Left renal pelvis (tissue), 4 donors: ENCODE measurements at places on chromosomes 16 and 17. TPM values are rescaled to one million over a fixed set of nuclear protein-coding genes. Genes with fewer than 3 reads are reported as not detected.
A peak's percentile ranks its signal among the peaks of the same experiment; 100 is the strongest.

The TLCD1 gene
- 18.8 TPM for polyA plus RNA-seq

The ETV4 gene
- 55.4 TPM for polyA plus RNA-seq

The PRSS22 gene
- 7.6 TPM for polyA plus RNA-seq

The BAIAP3 gene
- polyA plus RNA-seq, result 5.1 TPM

The CHD9NB gene
- 10.4 TPM for polyA plus RNA-seq

The MAP2K6 gene
- 20.0 TPM for polyA plus RNA-seq

The PDILT gene
- not detected for polyA plus RNA-seq

The CD300E gene
- polyA plus RNA-seq, result 0.48 TPM

The TBC1D3E gene
- not detected for polyA plus RNA-seq

DNA sequence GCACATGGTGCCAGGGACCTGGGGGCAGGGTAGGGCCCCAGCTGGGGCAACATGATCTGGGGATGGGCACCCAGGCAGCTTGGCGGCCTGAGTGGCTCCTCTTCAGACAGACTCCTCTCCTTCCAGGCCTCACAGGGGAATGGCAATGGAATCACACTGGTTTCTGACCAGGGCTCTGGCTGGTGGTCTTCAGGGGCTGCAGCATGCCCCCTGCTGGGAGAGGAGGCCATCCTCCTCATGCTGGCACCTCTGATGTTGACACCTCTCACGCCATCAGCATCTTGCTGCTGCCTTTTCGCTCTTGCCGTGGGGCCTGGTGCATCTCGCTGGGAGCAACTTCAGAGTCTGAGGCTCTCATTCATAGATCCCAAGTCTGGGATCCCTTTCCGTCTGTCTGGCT, 11.2 kb upstream of the GFOD2 start:
- DNase-seq, result no peak

DNA sequence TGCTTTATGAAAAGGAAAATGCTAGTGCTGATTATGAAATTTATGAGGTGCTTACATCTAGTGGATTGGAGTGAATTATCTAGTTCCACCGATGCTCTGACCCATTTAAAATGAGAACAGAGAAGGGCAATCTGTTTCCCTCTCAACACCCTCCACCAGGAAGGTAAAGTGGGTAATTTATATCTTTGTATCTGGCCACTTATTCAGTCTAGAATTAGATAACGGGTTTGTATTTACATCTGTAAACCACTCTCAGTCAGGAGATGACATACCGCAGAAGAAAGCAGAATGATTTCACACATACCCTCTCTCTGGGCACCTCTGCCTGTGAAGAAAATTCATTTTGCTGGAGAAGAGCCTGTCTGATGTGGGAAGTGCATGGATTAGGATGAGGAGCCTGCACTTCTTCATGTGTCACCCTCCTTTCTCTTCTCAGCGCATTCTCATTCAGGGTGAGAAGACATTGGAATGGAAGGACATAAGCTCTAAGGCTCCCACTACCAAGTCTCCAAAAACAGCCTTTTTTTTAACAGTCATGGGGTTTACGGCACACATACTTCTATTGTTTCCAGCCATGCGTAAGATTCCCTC, 646.7 kb upstream of the SALL1 start:
- DNase-seq, result no peak

DNA sequence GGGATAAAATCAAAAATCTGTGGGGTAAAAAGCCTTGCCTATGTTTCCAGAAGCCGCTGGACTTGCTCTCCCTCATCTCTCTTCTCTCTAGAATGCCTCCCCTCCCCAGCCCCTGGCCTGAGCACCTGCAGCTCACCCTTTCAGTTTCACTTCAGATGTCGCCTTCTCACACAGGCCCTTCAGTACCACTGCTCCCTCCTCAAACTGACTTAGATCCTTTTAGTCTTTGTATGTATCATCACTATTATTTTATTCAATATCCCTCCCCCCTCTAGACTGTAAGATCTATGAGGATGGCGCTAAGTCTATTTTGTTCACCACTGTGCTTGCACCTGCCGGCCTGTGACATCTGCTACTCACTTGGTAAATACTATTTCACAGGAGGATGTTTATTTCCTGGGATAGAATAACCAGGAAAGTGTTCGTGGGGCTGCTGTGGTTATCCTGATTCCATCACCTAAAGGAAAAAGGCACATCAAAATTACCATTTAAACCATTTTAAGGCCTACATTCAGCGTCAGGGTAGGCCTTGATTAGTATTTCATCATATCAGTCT, 122.3 kb downstream of the MRTFB start:
- DNase-seq, result no peak

- DNase-seq, result no peak
Observed at GRCh38 chr16:46607529-46607928, 13.7 kb downstream of the SHCBP1 start.

DNA sequence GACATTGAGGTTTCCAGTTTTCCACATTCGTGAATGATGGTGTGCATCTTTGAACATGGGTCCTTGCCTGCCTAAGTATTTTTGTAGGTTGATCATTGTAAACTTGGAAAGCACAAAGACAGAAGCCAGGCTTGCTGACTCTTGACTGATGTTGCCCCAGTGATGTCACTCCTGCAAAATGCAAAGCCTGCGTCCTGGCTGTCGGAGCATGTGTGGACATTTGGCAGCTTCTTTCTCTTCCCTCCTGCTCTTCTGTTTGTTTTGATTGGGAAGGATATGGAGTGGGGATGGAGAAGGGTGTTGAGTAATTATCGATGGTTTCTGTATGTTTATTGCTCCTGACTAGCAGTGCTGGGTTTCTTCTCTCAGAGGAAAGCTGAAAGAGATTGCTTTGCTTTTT, 3.2 kb downstream of the NDE1 start:
- DNase-seq, result no peak

- DNase-seq, result no peak
Observed at GRCh38 chr16:18839555-18839954, 38.2 kb upstream of the ARL6IP1 start.

DNA sequence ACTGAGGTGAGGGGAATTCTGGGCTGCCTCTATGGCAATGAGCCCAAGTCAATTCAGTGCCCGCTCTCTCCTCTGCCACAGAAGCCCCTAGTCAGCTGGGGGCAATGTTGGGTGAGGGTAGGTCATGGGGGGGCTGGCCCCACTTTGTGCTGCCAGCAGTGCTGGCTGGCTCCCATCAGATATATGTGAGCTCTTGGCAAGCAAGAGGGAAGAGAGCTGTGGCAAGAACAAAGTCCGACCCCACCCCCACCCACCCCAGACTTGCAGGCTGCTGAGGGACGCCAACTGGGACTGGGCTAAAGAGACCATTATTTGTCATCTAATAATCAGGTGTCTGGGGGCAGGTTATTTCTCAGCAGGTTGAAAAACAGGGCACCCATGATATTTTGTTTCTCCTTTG, 89.4 kb downstream of the YPEL2 start:
- DNase-seq, result no peak

DNA sequence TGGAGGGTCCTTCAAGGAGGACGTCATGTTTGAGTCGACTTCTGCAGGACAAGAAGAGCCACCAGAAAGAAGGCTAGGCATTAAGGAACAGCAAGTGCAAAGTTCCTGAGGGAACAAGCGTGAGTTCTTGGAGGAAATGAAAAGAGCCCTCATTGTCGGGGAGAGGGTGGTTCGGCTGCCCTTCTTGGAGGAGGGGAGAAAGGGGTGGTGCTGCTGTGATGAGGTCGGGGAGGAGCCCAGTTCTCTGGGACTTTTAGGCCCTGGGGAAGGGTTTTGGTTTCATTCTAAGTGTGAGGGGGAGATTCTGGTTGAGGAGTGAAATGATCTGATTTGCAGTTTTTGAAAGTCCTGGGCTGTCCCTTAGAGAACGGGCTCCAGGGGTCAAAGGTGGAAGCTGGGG, 4.1 kb downstream of the BICDL2 start:
- DNase-seq, result no peak

DNA sequence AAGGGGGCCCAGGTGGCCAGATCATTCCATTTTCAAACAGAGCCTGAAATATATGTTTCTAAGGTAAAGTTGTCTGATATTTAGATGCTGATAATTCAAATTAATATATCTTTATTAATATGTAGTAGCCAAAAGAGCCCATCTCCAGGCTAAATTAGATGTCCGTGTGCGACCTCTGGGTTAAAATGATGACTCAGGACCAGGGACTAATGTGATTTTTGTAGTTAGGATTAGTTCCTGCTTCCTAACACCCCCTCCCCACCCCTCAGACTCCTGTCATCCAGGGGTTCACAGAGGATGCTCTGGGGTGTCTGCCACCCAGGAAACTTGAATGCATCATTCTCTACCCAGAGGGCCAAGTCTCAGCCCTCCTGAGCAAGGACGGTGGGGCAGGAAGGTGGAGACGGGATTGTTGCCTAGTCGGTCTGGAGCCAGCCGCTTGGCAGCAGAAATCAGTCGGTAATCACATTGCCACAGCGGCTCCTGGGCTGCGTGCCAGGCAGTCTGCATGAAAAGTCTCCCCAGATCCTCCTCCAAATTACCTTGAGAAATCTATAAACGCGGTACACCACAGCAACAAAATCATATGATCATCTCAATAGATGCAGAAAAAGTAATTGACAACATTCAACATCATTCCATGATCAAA, 29.8 kb downstream of the CNGB1 start:
- no peak for DNase-seq

DNA sequence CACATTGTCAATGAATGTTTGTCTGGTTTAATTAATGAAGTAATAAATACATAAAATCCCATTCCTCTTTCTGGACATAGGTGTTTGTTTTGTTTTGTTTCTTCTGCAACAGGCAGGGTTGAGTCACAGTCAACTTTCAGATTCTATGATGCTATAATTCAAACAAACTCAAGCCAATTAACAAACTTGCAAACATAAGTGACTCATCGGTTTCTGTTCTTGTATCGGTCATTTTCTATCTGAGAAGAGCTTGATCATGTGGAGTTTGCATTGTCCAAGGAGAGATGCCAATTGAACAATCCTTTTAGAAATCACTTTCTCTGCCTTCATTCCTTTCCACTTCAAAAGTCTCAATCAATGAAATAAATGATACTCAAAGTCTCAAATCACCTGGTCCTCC, 294.2 kb upstream of the C16orf82 start:
- no peak for DNase-seq

- DNase-seq, result no peak
Observed at GRCh38 chr16:7997966-7998365, 592.3 kb downstream of the TMEM114 start.

GRCh38 chr16:20704281-20704680, 6.8 kb upstream of the ACSM1 start:
- DNase-seq, result no peak

GRCh38 chr16:5875416-5875815, 777.8 kb upstream of the EEF2KMT start:
- DNase-seq, result no peak

- no peak for DNase-seq
Observed at GRCh38 chr17:1462164-1463112, 6.4 kb upstream of the CRK start.

DNA sequence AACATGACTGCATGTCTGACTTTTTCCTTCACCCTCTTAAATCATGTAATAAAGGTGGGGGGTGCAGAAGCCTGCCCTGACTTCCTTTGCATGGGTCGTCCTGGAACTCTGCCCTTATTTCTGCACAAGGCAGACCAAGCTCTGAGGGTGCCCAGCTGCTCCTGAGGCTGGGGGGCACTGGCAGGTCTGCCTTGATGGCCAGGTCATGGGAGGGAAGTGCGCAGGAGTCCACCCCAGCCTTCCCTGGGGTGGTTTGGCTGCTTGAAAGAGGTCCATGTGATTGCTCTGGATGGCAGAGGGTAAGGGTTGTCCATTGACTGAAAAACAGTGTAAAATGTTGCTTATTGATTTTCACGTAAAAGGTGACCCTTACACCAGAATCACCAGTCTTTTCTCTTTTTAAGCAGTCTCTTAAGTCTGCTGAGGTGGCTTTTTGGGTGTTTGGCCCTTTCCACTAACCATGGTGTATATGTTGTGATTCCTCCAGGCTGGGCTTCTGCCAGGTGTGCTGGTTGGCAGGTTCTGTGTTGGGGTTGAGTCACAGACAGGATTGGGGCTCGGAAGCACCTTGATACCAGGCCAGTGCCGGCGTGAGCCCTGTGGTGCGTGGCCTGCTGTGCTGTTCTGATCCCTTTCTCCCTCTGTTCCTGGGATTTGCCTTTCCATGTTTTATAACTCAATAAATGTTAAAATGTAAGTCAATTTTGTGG, 19.4 kb downstream of the DHX38 start:
- DNase-seq, result no peak

GRCh38 chr16:87132361-87133014, 184.7 kb downstream of the C16orf95 start:
- no peak for DNase-seq

DNA sequence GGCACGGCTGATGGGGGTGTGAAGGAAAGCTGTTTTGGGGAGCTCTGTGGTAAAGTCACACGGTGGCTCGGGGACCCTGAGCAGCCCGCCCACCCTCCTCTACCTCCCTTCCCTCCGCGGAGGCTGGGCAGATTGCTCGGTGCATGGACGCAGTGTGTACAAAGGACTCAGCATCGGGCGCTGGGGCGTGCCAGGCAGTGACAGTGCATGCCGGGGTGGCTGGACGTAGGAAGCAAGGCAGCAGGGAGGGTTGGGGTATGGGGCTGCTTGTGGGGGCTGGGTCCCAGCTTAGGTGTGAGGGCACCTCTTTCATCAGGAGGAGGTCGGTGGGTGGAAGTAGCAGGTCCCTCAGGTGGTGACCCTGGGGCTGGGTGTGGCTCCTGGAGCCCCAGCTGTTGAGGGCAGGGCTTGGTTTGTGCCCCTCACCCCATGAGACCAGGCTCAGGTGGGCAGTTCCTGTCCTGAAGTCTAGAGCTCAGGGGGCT, 159.9 kb upstream of the GSE1 start:
- no peak for DNase-seq

DNA sequence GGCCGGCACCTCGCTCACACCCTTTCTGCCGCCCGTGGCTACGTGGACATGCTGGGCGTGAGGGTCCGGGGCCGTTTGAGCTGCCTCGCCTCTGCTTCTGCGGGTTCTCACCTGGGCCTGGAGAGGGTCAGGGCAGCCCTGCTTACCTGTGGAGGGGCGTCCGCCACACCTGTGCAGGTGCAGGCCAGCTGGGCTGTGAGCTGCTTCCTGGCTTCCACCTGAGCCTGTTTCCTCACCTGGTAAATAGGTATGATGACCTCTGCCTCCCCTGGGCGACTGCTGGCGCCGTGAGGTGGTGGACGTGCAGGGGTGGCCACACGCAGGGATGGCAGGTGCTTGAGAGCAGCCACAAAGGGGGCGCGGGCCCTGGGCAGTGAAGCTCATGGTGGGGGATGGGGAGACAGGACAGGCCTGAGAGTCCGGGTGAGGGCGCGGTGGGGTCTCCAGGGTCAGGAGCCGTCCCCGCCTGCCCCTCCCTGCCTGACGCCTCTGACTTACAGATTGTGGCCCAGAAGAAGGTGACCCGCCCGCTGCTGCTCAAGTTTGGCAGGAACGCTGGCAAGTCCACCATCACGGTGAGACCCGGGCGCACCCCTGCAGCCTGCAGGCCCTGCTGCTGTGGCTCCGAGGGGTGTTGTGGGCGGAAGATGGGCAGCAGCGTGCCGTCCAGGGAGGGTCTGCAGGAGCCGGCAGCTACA, 7.8 kb downstream of the CPNE7 start:
- no peak for DNase-seq

GRCh38 chr16:21283521-21284289, 5.6 kb upstream of the CRYM start:
- DNase-seq, result peak; percentile 36
